Breast epithelium (tissue), 4 donors: ENCODE measurements at places on chromosomes 2 and 18. TPM values are rescaled to one million over a fixed set of nuclear protein-coding genes. Genes with fewer than 3 reads are reported as not detected.

CD8B2 gene
- total RNA-seq, result under 0.01 TPM

KLHL29 gene
- total RNA-seq, result 14.7 TPM

ANTXR1 gene
- 72.8 TPM for total RNA-seq

- H3K27ac ChIP-seq, result no peak overlapping the region
- no peaks in the 10 kb centered on the region for H3K36me3 ChIP-seq
- no peaks in the 10 kb centered on the region for H3K27me3 ChIP-seq
- H3K4me1 ChIP-seq, result no peaks in the 10 kb centered on the region
Measured at GRCh38 chr2:236689981-236690380, 120.4 kb downstream of the ACKR3 start.

- no peaks in the 10 kb centered on the region for H3K27me3 ChIP-seq
- peak overlapping the region; percentile 38 for H3K4me3 ChIP-seq
- DNase-seq, result peak; percentile 60
- H3K4me1 ChIP-seq, result peaks cover 38% of the 10 kb centered on the region
- no peaks in the 10 kb centered on the region for H3K36me3 ChIP-seq
Measured at GRCh38 chr18:13266218-13267100, 47.9 kb downstream of the LDLRAD4 start.

GRCh38 chr2:28490558-28490957 lies 5.3 kb upstream of the PLB1 start:
- no peak overlapping the region for H3K27ac ChIP-seq
- no peaks in the 10 kb centered on the region for H3K27me3 ChIP-seq
- DNase-seq, result no peak
- no peaks in the 10 kb centered on the region for H3K36me3 ChIP-seq

- H3K27me3 ChIP-seq, result no peaks in the 10 kb centered on the region
- no peak overlapping the region for H3K27ac ChIP-seq
- H3K36me3 ChIP-seq, result no peaks in the 10 kb centered on the region
- H3K4me1 ChIP-seq, result no peaks in the 10 kb centered on the region
- DNase-seq, result no peak
- H3K4me3 ChIP-seq, result no peak overlapping the region
Measured at GRCh38 chr2:62920070-62920469, 130.6 kb upstream of the OTX1 start.

DNA sequence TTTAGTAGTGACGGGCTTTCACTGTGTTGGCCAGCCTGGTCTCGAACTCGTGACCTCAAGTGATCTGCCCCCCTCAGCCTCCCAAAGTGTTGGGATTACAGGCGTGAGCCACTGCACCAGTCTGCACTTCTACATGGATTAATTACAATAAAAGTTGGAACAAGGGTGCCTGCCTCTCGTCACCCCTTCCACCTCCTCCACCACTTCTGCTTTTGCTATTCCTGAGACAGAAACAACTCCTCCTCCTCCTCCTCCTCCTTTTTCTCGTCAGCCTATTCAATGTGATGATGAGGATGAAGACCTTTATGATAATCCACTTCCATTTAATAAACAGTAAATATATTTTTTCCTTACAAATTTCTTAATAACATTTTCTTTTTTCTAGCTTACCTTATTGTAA lies 35.2 kb downstream of the SRBD1 start:
- H3K36me3 ChIP-seq, result no peaks in the 10 kb centered on the region
- no peak overlapping the region for H3K27ac ChIP-seq
- H3K4me1 ChIP-seq, result no peaks in the 10 kb centered on the region
- H3K27me3 ChIP-seq, result no peaks in the 10 kb centered on the region
- DNase-seq, result no peak

DNA sequence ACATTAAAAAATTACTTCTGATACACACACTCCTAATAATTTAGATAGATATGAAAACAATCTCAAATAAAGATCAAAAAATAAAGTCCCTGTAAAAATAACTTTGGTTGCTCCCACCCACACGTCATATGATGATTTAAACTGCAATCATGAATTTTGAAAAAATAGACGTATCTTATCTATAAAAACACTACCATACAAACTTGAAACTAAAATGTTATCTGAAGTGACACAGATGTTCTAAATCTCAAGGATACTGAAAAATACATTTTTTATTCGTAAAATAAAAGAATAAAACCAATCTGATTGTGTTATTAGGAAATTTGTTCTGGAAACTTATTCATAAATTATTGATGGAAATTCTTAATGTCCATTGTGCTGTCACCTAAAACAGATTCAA lies 8.1 kb upstream of the BOLA3 start:
- H3K4me3 ChIP-seq, result no peak overlapping the region
- H3K27ac ChIP-seq, result no peak overlapping the region
- no peaks in the 10 kb centered on the region for H3K4me1 ChIP-seq
- no peaks in the 10 kb centered on the region for H3K36me3 ChIP-seq
- no peak for DNase-seq

- no peak overlapping the region for H3K4me3 ChIP-seq
- DNase-seq, result no peak
- H3K36me3 ChIP-seq, result no peaks in the 10 kb centered on the region
- no peaks in the 10 kb centered on the region for H3K27me3 ChIP-seq
Measured at GRCh38 chr2:48943436-48943835, 187.9 kb upstream of the LHCGR start.

GRCh38 chr2:3134026-3134571 lies 243.5 kb downstream of the EIPR1 start:
- H3K36me3 ChIP-seq, result no peaks in the 10 kb centered on the region
- no peak for DNase-seq
- H3K27me3 ChIP-seq, result no peaks in the 10 kb centered on the region
- H3K4me3 ChIP-seq, result no peak overlapping the region
- no peaks in the 10 kb centered on the region for H3K4me1 ChIP-seq

GRCh38 chr2:235000426-235001236 lies 48.8 kb downstream of the SH3BP4 start:
- DNase-seq, result no peak
- H3K4me1 ChIP-seq, result no peaks in the 10 kb centered on the region
- no peaks in the 10 kb centered on the region for H3K27me3 ChIP-seq
- no peak overlapping the region for H3K4me3 ChIP-seq
- no peak overlapping the region for H3K27ac ChIP-seq
